ENCODE measurements at places on chromosomes 7 and 10. TPM values are rescaled to one million over a fixed set of nuclear protein-coding genes. Genes with fewer than 3 reads are reported as not detected.

DNA sequence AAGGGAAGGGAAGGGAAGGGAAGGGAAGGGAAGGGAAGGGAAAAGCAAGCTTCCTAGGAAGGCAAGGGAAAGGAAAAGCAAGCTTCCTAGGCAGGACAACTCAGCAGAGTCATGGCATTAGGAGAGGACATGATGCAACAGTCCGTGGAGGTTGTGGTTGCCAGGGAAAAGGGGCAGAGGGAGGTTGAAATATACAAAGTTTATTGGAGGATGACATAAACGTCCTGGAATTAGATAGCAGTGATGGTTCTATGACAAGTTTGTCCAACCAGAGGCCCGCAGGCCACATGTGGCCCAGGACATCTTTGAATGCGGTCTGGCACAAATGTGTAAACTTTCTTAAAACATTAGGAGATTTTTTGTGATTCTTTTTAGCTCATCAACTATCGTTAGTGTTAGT lies 59.8 kb upstream of the OPN4 start:
- no peak overlapping the region for H3K4me3 ChIP-seq
- H3K36me3 ChIP-seq, result no peaks in the 10 kb centered on the region
- no peak overlapping the region for H3K27ac ChIP-seq
- no peaks in the 10 kb centered on the region for H3K27me3 ChIP-seq
- H3K4me1 ChIP-seq, result no peaks in the 10 kb centered on the region
- DNase-seq, result no peak

DNA sequence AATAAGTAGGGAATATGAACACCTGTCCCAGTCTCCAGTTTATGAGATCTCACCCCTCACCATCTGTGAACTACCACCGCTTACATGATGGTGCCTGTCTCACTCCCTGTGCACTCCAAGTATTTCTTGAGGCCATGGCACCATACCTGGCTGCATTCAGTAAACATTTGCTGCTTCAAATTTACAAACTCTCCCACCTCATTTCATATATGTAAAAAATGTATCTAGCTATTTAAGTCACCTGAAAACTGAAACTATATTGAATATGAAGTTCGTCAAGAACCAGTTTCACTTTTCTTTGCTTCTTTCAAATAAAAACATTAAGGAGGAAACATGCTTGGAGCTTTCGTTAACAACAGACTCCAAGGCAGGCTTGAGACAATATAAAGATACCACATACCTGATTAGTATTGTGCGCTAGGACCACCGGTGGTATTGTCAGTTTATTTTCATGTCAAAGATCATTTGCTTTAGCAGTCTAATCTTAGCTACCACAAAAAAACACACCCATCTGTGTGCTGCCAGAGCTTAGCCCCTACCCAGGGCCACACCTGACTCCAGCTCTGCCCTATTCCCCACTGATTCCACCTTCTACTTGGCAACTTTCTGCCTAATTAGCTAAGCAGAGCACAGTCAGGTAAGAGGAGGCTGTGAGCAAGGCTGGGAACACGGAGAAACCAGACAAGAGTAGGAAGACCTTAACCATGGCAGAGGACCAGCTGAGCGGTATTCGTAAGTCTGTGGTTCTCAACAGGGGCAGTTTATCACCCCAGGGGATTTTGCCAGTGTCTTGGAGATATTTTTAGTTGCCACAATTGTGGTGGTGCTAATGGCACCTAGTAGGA lies 92.0 kb downstream of the ZFAND4 start:
- H3K4me3 ChIP-seq, result peak overlapping the region; percentile 97
- no peak for DNase-seq
- H3K27me3 ChIP-seq, result no peaks in the 10 kb centered on the region
- peaks cover 3% of the 10 kb centered on the region for H3K36me3 ChIP-seq
- peak overlapping the region; percentile 99 for H3K27ac ChIP-seq

The TMEM243 gene
- total RNA-seq, result 96.5 TPM

DNA sequence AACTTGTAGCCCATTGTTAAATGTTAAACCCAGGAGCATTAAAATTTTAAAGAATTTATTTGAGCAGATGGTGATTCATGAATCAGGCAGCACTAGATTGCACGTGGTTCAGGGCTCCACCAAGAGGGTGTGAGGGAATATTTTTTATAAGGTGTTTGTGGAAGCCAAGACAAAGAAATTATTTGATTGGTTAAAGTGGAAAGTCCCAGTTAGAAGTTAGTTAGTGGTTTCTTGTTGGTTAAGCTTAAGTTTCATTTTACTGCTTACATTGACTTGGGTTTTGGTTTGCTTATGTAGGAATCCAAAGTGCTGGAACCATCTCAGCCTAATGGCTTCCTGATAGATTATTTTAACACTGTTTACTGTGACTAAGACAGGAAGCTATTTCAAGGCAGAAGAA lies 906.2 kb downstream of the LRMDA start:
- H3K4me1 ChIP-seq, result no peaks in the 10 kb centered on the region
- H3K27me3 ChIP-seq, result no peaks in the 10 kb centered on the region
- H3K36me3 ChIP-seq, result no peaks in the 10 kb centered on the region
- no peak overlapping the region for H3K27ac ChIP-seq
- DNase-seq, result no peak

DNA sequence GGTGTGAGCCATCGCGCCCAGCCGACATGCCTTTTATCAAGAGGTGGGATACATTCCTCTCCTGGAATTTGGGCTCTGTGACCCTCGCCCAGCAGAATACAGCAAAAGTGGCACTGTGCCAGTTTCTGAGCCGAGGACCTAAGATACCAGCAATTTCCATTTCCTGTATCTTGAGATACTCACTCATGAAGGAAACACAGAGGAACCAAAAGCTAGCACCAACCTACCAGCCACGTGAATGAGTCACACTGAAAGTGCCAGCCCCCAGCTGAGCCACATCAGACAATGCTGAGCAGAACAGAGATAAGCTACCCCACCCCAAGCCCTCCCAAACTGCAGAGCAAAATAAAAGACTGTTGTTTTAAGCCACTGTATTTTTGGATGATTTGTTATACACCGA lies 56.3 kb downstream of the CACUL1 start:
- H3K4me3 ChIP-seq, result peak overlapping the region; percentile 79
- peaks cover 20% of the 10 kb centered on the region for H3K4me1 ChIP-seq
- peak overlapping the region; percentile 91 for H3K27ac ChIP-seq
- no peaks in the 10 kb centered on the region for H3K36me3 ChIP-seq
- DNase-seq, result peak; percentile 65
- H3K27me3 ChIP-seq, result no peaks in the 10 kb centered on the region

DNA sequence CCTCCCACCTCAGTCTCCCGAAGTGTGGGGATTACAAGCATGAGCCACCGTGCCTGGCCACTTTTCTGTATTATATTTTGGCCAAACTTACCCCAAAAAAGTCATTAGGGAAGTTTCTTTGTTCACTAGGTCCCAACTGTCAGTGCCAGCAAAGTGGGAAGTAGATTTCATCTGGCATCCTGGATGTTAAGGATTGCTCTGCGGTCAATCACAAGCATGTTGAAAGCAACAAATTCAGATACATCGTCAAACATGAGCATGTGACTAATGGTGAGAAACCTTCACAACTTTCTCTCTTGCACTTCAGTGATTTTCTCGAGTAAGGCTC lies 14.3 kb upstream of the LRRC17 start:
- no peaks in the 10 kb centered on the region for H3K27me3 ChIP-seq
- DNase-seq, result no peak
- no peaks in the 10 kb centered on the region for H3K36me3 ChIP-seq
- no peak overlapping the region for H3K27ac ChIP-seq
- H3K4me3 ChIP-seq, result no peak overlapping the region
- H3K4me1 ChIP-seq, result no peaks in the 10 kb centered on the region

DNA sequence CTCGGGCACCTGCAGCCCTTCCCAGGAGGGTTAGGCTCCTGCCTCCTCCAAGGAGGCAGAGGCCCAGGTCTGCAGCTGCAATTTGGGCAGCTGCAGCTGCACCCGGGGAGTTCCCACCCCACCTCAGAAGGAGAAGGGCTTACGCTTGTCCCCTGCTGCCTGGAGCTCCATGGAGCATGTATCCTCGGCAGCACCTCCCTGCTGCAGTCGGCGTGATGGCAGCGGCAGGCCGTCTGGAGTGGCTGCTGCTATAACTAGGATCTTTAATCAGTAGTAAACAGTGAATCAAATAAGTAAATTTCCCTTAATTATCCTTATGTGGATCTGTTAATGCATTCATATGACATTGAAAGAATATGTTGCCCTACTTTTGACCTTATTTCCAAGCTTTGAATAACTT lies 167.0 kb downstream of the PON1 start:
- no peaks in the 10 kb centered on the region for H3K36me3 ChIP-seq

- H3K36me3 ChIP-seq, result no peaks in the 10 kb centered on the region
- H3K4me1 ChIP-seq, result peaks cover 12% of the 10 kb centered on the region
- DNase-seq, result no peak
- H3K27ac ChIP-seq, result no peak overlapping the region
- H3K4me3 ChIP-seq, result no peak overlapping the region
Measured at GRCh38 chr10:14889318-14889717, 10.7 kb downstream of the SUV39H2 start.

The AASS gene
- 3.6 TPM for total RNA-seq
